ENCODE measurements at places on chromosomes 12 and 14. TPM values are rescaled to one million over a fixed set of nuclear protein-coding genes. Genes with fewer than 3 reads are reported as not detected.

DNA sequence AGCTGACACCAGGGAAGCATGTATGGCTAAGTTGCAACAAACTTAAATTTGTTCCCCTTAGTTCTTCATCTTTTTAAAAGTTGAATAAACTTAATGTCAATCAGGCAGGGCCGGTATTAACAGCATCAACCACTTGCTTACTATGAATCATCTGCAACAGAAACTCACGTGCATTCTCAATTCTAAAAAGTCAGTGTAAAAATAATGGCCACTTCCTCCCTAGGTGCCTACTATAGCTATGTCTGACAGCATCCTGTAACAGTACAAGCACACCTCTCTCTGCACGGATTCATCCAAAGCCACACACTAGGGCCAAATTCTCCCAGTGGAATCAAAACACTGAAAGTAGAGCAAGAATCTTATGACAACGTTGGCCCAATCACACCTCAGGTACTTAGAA lies 48.6 kb downstream of the PPP1R36 start:
- H3K4me1 ChIP-seq: peaks cover 3% of the 10 kb centered on the region
- H3K4me3 ChIP-seq: no peak overlapping the region
- no peak overlapping the region for H3K27ac ChIP-seq
- no peaks in the 10 kb centered on the region for H3K27me3 ChIP-seq
- DNase-seq: no peak

- no peaks in the 10 kb centered on the region for H3K27me3 ChIP-seq
- no peak for DNase-seq
- H3K36me3 ChIP-seq: no peaks in the 10 kb centered on the region
Observed at GRCh38 chr14:80996049-80996901, 40.9 kb downstream of the TSHR start.

- no peaks in the 10 kb centered on the region for H3K4me1 ChIP-seq
- no peaks in the 10 kb centered on the region for H3K27me3 ChIP-seq
- no peak for DNase-seq
- no peaks in the 10 kb centered on the region for H3K36me3 ChIP-seq
- H3K4me3 ChIP-seq: no peak overlapping the region
- H3K27ac ChIP-seq: no peak overlapping the region
Observed at GRCh38 chr12:127496255-127496654, 770.7 kb upstream of the TMEM132C start.

DNA sequence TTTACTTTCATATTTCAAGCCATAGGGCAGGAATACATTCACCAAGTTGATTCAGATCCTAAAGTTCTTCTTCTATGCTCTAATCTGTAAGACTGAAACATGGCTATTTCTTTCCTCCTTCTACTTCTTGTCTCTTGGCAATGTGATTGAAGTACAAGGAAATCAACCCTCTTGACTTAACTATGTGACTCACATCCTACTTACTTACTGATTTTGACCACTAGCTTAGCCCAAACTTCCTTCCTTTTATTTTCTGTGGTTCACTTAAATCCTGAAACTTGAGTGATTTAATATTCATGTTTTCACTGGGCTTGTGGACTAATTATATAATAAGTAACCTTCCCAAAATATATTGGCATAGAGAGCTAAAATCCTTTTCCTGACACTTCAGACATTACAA lies 111.2 kb upstream of the NOVA1 start:
- no peaks in the 10 kb centered on the region for H3K36me3 ChIP-seq
- no peak for DNase-seq
- no peaks in the 10 kb centered on the region for H3K4me1 ChIP-seq

GRCh38 chr12:18946106-18946505 lies 183.4 kb upstream of the PLEKHA5 start:
- no peak overlapping the region for H3K27ac ChIP-seq
- no peak for DNase-seq
- H3K27me3 ChIP-seq: no peaks in the 10 kb centered on the region
- no peak overlapping the region for H3K4me3 ChIP-seq

GRCh38 chr14:93943052-93943451 lies 15.9 kb downstream of the FAM181A start:
- no peak overlapping the region for H3K4me3 ChIP-seq
- peaks cover 4% of the 10 kb centered on the region for H3K4me1 ChIP-seq
- no peak for DNase-seq
- no peaks in the 10 kb centered on the region for H3K36me3 ChIP-seq
- no peak overlapping the region for H3K27ac ChIP-seq

DNA sequence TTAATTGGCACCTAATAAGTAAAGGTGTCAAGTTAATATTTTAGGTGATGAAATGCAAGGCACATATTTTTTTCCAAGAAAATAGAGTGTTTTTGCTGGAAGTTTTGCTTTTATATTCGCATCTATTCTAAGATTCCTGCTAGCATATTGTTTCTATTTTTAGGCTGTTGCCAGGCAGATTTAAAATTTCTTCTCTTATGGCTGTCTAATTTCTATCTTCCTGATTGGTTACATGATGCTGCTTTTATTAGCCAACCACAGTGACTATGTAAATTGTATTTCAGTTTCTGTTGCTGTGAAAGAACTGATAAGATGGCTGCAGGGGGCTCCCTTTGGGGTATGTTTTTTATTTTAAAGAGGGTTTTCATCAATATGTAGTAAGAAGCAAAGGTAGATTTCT lies 42.7 kb downstream of the ATF7IP start:
- H3K36me3 ChIP-seq: peaks cover 2% of the 10 kb centered on the region
- H3K4me1 ChIP-seq: peaks cover 8% of the 10 kb centered on the region
- DNase-seq: no peak
- H3K27ac ChIP-seq: no peak overlapping the region
- no peaks in the 10 kb centered on the region for H3K27me3 ChIP-seq

- H3K27ac ChIP-seq: no peak overlapping the region
- no peaks in the 10 kb centered on the region for H3K27me3 ChIP-seq
- DNase-seq: no peak
- no peaks in the 10 kb centered on the region for H3K36me3 ChIP-seq
- no peak overlapping the region for H3K4me3 ChIP-seq
Observed at GRCh38 chr12:26212396-26212795, 17.0 kb downstream of the SSPN start.

DNA sequence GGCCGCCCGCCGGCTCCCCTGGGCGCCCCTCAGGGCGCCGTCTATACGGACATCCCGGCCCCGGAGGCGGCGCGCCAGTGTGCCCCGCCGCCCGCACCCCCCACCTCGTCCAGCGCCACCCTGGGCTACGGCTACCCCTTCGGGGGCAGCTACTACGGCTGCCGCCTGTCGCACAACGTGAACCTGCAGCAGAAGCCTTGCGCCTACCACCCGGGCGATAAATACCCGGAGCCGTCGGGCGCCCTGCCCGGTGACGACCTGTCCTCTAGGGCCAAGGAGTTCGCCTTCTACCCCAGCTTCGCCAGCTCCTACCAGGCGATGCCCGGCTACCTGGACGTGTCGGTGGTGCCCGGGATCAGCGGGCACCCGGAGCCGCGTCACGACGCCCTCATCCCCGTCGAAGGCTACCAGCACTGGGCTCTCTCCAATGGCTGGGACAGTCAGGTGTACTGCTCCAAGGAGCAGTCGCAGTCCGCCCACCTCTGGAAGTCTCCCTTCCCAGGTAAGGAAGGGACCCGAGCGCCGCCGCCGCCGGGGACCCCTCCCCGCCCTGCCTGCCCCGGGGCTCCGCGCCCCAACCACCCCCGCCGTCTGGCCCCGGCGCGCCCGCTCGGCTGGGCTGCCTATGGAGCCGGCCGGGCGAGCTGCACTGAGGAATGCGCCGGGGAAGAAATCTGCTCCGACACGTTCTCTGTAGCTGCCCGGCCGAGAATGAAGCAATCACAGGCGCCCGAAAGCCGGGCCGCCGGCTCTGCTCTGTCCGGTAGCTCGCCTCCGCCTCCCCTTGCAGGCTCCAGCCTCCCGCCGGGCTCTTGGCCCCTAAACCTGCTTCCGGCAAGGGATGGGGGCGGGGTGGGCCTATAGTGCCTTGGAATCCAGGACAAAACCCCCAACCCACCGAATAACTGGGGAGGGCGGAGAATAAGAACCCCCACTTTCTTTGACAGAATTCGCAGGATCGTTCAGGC lies 794 bp downstream of the HOXC13 start:
- H3K36me3 ChIP-seq: no peaks in the 10 kb centered on the region
- H3K4me3 ChIP-seq: no peak overlapping the region
- DNase-seq: no peak
- H3K27me3 ChIP-seq: peaks cover 6% of the 10 kb centered on the region
- no peaks in the 10 kb centered on the region for H3K4me1 ChIP-seq

DNA sequence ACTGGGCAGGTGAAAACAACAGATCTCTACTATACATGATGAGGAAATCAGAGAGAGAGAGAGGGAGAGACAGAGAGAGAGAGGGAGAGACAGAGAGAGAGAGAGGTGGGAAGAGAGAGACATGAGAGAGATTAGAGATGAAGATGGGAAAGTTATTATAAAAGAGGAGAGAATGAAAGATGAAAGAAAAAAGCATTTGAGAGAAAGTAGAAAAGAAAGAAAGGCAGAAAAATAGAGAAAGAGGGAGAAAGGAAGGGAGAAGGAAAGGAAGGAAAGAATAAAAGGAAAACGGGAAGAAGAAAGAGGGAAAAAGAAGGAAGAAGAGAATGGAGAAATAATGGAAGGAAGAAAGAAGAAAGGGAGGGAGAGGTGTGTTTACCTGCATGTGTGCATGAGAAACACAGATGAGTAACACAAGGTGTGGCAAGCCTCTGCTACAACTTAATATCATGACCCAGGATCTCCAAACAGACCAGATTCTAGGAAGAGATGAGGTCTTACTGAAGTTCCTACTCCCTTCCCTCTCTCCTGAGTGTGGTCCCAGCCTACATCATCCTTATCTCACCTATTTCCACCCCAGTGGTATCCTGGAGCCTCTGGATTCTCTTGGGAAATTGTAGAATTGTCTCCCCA lies 176.3 kb downstream of the C12orf75 start:
- no peak for DNase-seq
- H3K4me1 ChIP-seq: no peaks in the 10 kb centered on the region
- H3K36me3 ChIP-seq: no peaks in the 10 kb centered on the region
- H3K4me3 ChIP-seq: no peak overlapping the region
- no peak overlapping the region for H3K27ac ChIP-seq

- H3K4me3 ChIP-seq: peak overlapping the region; percentile 11
- H3K36me3 ChIP-seq: no peaks in the 10 kb centered on the region
- peak; percentile 72 for DNase-seq
- no peaks in the 10 kb centered on the region for H3K27me3 ChIP-seq
Observed at GRCh38 chr12:2583091-2583497, 211.7 kb upstream of the FKBP4 start.

- no peaks in the 10 kb centered on the region for H3K27me3 ChIP-seq
- H3K36me3 ChIP-seq: no peaks in the 10 kb centered on the region
- H3K27ac ChIP-seq: no peak overlapping the region
- H3K4me1 ChIP-seq: no peaks in the 10 kb centered on the region
- DNase-seq: no peak
- H3K4me3 ChIP-seq: no peak overlapping the region
Observed at GRCh38 chr12:23587833-23588559, 361.5 kb downstream of the SOX5 start.

DNA sequence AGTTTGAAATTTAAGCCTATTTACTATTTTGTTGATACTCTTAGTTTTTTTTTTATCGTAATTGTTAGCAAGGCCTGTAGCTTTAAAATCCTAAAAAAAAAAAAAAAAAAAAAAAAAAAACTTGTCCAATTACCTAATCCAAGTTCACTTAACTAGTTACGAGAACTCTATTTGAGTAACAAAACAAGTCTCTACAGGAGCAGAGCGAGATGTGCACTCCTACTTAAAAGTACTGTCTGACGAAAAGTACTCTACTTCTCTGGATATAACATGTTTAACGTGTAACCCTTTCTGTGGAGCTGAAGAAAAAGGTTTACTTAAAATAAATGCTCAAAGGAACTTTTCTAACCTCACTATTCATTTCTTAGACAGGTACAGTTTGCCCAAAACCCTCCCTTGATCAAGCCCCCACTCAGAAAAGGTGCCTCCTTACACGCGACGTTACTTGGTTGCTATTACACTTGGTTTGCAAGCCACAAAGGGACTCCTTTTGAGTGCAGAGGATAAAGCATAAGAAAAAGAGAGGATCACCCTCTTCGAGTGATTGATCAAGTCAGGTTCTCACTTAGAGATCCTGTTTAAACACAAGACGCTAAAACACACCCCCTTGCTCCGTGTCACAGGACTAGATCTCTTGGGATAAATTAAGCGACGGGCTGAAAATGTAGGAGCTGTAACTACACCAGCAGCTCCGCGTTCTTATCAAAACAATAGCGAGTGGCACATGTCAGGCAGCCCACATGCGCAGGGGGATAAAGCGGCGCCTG lies 2.2 kb downstream of the BAZ1A start:
- H3K4me1 ChIP-seq: peaks cover 5% of the 10 kb centered on the region
- H3K36me3 ChIP-seq: peaks cover 3% of the 10 kb centered on the region
- H3K27ac ChIP-seq: peak overlapping the region; percentile 100
- no peak for DNase-seq
- peak overlapping the region; percentile 84 for H3K4me3 ChIP-seq

The GALNT16 gene
- 1.1 TPM for polyA plus RNA-seq

The CLEC14A gene
- polyA plus RNA-seq: 7.2 TPM

The INSM2 gene
- polyA plus RNA-seq: not detected

The NRIP2 gene
- polyA plus RNA-seq: 0.21 TPM

The YARS2 gene
- 9.5 TPM for polyA plus RNA-seq

Data from liver (tissue), 10 donors.